Activated CD4-positive, alpha-beta T cell treated with anti-CD3 and anti-CD28 coated beads, Interleukin-2, amount 50 U/mL, for 16 hours (primary cell): ENCODE measurements at places on chromosomes 5 and 9.

DNA sequence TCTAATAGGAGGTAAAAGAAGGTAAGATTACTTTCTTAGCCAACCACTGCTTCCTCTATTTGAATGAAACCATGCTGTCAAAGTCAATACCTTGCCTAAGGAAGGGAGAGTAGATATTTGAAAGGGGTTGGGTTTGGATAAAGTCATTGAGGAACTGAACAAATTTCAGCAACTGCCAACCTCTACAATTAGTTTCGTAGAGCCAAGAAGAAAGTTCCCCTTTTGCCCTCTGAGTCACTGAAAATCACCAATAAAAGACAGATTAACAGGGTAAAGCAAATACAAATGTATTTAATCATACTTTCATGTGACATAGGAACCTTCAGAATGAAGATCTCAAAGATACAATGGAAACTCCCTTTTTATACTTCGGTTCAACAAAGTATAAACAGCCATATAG is 615.7 kb downstream of the GABRG2 start:
- no peak for DNase-seq

DNA sequence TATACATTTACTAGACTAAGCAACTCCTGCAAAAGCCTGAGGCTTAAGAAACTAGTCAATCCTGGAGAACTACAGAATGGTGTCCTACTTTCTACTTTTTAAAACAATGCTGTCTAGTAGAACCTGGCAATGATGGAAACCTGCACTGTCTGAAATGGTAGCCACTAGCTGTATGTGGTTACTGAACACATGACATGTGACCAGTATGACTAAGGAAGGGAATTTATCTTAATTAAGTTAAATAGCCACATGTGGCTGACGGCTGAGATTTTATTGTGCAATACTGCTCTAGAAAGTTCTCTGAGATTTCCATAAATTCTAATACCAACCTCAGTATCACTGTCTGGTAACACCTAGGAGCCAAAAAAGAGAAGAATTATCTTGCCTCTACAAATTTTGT is 44.9 kb upstream of the RAPGEF6 start:
- no peak for DNase-seq

- no peak for DNase-seq
Measured at GRCh38 chr5:166788050-166788449, 1503.4 kb upstream of the WWC1 start.

DNA sequence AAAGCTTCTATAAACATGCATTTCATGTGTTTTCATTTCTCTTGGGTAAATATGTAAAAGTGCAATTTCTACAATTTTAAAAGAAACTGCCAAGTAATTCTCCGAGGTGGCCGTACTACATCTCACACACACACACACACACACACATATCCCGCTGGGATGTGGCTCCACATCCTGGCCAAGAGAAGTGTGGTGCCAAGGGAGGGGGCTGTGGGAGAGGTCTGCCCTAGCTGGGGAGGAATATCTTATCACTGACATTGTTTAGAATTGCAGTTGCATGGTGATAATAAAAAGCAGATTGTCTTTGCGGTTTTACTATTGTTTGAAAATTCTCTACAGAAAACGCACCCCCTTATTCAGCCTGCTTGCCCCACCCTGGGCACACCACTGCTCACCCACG is 558.4 kb downstream of the BNC2 start:
- DNase-seq = no peak

DNA sequence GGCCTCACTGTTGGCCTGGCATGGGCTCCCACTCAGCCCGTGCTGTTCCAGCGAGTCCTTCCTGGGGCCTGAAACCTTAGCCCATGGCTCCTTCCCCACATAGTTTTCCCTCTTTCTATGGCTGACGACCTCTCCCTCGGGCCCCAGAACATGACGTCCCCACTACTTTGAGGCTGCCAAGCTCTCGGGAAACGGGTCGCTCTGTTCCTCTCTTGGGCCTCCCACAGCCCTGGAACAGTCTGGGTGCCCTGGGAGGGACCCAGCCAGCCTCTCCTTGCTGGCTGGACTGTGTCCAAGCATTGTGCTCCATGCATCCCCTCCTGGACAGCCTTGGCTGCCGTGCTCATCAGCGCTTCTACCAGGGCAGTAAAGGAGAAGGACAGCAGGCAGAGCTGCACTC is 118.3 kb downstream of the SYK start:
- no peak for DNase-seq

GRCh38 chr9:2872250-2872930 is 28.5 kb upstream of the PUM3 start:
- peak; percentile 24 for DNase-seq

DNA sequence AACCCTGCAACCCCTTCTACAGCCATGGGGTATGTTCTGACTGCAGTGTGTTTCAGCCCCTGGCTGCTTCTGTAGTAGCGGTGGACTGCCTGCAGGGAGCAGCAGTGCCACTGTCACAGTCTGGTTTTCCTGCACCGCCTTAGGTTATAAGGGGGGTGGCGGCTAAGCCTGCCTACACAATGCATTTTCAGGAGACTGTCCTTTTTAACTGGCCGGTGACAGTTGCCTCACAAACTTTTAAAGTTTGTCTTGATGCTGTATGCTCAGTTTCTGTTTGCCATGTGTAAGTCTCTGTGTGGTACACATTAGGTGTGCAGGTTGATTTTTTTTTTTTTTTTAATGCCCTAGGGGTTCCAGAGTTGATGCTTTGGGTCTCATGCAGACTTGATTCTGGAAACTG is 53.0 kb downstream of the NUP214 start:
- peak; percentile 80 for DNase-seq

- DNase-seq = no peak
Measured at GRCh38 chr9:103188781-103189350, 193.7 kb downstream of the CYLC2 start.

GRCh38 chr9:125745018-125745417 is 2.2 kb upstream of the PBX3 start:
- DNase-seq = no peak
